ENCODE measurements at places on chromosomes 2 and 18.

- no peak for DNase-seq
These were observed 327.6 kb downstream of the CYRIA start for GRCh38 chr2:16338026-16338425.

- no peak for DNase-seq
These were observed 156.1 kb downstream of the TTC27 start for GRCh38 chr2:32783933-32784332.

DNA sequence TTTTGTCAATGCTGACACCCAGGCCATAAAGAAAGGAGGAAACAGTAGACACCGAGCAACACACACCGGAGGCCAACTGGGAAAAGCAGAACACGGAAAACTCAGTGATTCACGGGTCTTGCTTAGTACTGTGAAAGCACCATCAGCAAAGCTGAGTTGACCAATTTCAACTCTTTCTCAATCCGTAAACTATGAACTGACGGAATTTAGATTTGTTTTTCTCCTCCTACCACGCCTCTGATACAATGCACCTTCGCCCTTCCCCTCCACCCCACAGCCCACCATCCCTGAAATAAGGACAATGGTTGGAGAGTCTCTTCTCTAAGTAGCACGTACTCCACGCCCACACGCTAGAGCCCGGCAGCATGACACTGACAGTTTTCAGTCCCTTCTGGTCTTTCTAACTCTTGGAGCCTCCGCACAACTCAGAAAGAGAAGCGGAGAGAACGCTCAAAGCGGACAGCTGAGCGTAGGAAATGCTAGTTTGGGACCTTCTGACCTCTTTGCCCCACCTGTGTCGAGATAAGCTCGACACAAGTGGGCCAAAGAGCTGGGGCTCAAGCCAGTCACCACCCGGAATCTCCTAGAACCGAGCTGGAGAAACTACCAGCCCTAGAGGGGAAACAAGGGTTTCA lies 669 bp downstream of the LNPK start:
- peak; percentile 47 for DNase-seq

DNA sequence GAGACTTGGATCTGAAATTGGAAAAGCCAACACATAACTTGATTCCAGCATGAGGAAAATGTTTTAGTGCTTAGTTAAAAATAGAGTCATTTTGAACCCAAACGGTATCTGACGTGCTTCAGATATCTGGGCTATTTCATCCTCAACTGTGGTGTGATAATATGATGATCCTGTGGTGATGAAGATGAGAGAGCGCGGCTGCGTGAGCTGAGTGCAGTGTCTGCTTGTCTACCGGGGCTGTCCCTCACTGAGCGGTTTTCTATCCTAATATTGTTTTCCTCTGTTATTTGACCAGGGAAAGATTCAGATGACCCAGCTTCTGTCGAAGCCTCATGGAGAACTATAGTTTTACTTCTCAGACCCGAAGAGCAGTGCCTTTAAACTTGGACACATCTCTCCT lies 5.8 kb downstream of the TWIST2 start:
- DNase-seq, result no peak

DNA sequence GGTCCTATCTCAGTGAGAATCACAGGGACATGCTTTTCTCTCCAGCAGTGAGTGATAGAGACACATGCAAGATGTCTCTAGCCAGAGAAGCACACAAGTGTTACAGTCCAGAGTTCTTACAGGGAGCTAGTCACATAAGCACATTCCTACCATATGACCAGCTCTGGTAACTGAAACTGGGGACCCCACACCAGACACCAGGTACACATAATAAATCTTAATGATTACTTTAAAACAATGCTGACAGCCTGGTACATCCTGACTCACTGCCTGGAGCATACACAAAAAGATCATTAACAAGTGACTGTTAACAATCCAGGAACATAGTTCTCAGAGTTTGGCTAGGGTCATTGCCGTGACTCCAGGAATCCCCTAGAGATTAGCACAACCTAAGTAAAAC lies 53.6 kb downstream of the GALNT1 start:
- DNase-seq, result no peak

- DNase-seq, result no peak
These were observed 8.0 kb upstream of the SESTD1 start for GRCh38 chr2:179272406-179273192.

DNA sequence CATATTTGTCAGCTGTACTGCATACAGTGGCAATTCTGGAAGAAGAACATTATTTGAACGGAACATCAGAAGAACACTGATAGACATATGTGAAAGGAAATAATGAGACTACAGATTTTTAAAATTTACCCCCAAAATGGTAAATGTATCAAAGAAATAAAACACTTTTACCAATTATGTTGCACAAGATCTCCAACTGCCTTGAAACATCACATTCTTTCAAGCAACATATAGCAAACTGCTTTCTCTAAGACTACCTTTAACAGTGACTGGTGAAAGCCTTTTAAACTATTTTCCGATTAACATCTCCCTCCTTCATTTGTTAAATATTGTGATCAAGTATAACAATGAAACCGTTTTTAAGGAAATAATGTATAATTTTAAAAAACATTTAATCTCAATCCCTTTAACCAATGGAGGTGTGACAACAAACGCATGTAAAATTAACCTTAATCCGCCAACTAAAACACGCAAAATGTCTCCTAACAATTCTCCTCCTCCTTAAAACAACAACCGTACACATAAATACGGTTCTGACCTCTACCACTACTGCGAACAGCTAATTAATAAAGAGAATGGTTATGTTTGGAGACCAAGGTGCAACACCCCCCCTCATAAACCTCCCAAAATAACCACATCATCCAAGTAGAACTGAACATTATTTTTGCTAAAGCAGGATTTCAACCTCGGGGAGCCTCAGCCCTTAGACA lies 2.4 kb downstream of the FBXO11 start:
- no peak for DNase-seq

DNA sequence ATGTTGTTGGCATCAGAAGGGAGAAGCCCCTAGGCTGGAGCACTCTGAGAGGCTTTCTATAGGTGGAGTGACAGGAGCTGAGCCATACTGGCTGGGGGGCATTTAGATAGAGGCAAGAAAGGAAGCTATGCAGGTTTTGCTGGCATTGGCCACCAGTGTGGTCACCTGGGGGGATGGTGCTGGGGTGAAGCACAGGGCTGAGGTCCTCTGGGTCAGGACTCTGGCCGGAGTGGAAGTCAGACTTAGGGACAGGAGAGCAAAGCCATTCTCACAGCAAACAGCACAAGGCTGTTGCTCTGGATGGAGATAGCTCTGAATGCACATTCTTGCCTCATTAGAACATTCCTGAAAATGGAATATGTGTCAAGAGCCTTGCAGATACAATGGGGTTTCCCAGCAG lies 47.4 kb downstream of the NTSR2 start:
- no peak for DNase-seq

Measured in ACHN (cell line).